T47D (cell line): ENCODE measurements at places on chromosomes 11 and 22.

DNA sequence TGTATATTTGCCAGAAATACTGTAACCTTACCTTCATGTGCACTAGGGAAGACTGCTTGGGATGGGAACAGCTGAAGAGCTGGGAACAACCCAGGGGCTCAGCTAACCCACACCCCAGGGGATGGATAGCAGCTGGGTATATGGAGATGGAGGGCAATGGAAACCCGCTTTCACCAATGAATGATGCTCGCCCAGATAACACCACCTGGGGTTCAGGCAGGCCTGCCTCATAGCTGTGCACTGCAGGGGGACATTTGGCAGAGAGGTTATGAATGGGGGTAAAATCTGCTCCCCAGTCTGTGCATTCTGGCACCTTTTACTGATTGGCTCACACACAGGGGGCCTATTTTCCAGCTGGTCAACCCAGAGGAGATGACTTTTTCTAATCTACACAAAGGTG is 170.7 kb downstream of the CHST1 start:
- no peak for DNase-seq

GRCh38 chr11:45939836-45940235 is 17.4 kb downstream of the LARGE2 start:
- no peak for DNase-seq

- no peak for DNase-seq
Observed at GRCh38 chr11:94694309-94695060, 73.7 kb upstream of the AMOTL1 start.

GRCh38 chr11:21066030-21066429 is 396.6 kb downstream of the NELL1 start:
- DNase-seq, result no peak

DNA sequence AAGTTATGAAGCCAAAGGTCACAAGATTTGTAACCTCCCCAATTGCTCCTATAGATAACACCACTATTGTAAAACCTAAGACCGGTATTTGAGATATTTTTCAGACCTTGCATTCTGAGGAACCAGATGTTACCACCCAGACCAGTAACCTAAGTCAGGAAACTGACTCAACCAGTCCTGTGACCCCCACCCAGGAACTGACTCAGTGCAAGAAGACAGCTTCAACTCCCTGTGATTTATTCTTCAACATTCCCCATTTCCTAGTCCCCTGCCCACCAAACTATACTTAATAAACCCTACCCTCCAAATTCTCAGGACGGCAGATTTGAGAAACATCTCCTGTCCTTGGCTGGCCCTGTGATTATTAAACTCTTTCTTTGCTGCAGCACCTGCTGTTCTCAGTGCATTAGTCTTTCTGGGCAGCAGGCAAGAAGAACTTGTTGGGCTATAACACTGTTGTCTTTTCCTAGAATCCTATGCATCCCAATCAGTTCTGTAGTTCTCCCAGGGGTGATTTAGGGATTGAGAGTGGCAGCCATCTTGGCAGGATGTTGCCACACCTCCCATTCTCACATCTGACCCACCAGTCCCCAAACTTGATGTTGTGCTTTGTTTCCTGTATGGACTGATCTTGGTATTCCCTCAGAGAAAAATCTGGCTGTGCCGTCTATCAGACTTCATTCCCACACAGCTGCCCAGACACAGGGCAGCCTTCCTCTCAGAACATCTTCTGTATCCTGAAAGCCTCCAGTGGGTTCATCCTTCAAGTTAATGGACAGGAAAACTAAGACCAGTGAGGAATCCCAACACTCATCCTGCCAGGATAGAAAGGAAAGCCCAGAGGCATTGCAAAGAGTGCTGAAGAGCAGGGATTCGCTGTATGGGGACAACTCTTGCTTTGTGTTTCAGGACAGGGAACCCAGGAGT is 104.0 kb downstream of the PDE2A start:
- no peak for DNase-seq

GRCh38 chr11:131593301-131593700 is 222.9 kb downstream of the NTM start:
- no peak for DNase-seq

DNA sequence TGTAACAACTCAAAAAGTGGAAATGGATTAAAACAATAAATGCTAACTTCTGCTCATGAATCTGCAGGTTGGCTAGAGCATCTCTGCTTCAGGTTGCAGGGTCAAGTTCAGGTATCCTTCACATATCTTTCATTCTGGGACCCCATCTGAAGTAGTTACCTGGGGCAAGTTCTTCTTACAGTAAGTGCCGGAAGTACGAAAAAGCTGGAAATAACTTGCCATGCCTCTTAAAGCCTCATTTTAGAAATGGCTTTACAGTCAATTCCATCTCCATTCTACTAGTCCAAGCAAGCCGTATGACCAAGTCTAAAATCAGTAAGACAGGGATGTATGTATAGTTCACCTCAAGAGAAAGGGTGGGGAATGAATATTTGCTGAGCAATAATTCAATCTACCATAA is 93.7 kb downstream of the FCHSD2 start:
- DNase-seq, result no peak

- no peak for DNase-seq
Observed at GRCh38 chr22:36860821-36861659, at the start of gene NCF4. TSS of gene NCF4 (plus strand) at chr22:36861006. CDS start at chr22:36861172, 166 bp downstream.

DNA sequence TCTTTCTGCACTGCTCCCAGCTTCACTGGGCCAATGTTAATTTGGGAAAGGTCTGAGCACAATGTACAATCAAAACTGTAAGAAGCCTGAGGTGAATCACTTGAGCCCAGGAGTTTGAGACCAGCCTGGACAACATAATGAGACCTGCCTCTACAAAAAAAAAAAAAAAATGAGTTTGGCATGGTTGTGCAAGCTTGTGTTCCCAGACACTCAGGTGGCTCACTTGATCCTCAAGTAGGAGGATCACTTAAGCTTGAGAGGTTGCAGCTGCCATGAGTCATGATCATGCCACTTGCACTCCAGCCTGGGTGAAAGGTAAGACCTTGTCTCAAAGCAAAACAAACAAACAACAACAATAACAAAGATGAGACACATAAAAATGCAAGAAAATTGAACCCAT is 38.6 kb upstream of the SC5D start:
- no peak for DNase-seq

- DNase-seq, result no peak
Observed at GRCh38 chr11:19552656-19553260, 159.9 kb upstream of the NAV2 start.

DNA sequence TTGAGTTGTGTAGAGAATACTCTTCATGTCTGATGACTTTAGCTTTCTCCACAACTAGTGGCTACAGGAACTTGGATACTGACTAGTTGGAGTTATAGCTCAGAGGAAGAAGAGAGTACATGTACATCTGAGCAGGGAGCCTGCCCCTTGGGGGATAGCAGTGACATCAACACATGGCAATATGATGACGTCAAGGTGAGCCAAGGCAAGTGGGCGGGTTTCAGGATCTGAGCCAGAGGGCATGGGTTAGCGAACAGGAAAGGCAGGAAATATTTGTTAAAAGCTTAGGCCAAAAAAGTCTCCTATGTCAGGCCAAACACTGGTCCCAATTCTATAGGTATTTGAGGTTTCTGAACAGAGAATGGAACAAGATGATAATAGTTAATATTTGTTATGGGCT is 42.0 kb upstream of the HORMAD2 start:
- DNase-seq, result no peak

DNA sequence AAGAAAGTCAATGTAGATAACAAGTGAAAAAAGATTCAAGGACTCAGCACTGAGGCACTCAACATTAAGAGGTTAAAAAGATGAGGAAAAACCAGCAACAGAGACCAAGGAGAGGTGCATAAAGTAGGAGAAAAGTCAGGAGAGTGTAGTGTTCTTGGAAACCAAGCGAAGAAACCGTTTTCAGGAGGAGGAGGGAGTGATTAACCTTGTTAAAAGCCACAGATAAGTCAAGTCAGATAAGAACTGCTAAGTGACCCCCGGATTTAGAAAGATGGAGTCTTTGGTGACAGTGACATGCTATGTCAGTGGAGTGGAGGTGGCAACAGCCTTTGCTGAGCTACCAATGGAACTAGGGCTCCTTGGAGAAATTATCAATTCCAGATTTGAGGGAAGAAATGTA is 13.9 kb upstream of the NARS2 start:
- no peak for DNase-seq

GRCh38 chr11:118621784-118622375 is 14.5 kb downstream of the PHLDB1 start:
- DNase-seq, result no peak

DNA sequence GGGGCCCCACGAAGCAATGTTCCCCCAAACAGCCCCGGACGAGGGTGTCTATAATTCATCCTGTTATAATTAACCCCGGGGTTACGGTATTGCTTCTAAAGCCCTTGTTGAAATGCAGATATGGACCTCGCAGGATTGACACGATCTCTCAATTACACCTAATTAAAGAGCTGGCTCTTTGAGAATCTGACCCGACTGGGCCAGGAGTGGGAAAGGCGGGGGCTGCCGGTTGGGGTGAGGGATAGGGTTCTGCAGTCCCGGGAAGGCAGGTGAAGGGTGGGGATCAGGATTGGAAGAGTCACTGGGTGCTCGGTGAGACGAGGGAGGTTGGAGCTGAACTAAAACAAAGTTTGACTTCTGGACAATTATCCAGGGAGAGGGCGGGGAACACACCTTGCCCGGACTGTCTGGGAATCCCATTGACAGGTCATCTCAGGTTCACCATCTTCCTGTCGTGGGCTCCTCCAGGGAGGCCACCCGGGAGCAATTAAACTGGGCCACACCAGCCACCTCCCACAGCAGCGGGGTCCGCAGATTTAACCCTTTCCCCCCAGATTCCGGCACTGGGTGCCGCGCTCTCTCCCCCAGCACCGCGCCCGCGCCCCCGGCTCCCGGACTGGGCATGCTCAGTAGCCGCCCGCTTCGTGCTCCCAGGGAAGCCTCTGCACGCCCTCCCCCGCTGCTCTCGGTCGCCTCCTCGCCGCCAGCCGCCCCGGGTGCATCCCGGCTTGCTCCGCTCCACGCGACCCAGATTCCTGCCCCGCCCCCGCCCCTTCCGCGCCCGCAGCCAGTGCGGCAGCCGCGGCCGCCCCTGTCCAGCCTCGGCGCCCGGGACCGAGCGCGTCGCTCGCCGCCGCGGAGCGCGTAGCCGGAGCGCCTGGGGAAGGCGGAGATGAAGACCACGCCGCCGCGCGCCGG is at the start of gene ELMOD1:
TSS of gene ELMOD1 (plus strand) at position 688 of the 918 bp plus-strand sequence. CDS start 27,043 bp downstream, outside the sequence.
- peak; percentile 73 for DNase-seq

- DNase-seq, result no peak
Observed at GRCh38 chr22:23696326-23696851, 5.6 kb downstream of the RGL4 start.

GRCh38 chr11:2533587-2534133 is 88.9 kb downstream of the KCNQ1 start:
- DNase-seq, result no peak

GRCh38 chr11:61757213-61757862 is 4.9 kb downstream of the MYRF start:
- DNase-seq, result no peak

DNA sequence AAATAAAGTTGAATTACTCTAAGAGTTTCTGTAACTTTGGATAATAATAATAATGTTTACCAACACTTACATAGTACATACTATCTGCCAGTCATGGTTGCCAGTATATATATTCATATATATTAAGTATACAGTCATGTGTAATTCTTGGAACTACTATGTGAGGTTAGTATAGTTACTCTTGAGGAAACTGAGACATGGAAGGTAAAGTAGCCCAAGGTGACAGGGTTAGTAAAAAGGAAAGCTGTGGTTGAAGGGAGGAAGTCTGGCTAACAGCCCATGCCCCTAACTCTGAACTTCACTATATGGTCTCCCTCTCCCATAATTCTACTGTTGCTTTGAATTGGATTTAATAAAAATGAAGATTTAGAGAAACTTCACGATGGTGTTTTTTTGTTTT is 24.9 kb downstream of the FDX1 start:
- DNase-seq, result no peak

GRCh38 chr11:75105462-75105925 is 8.8 kb upstream of the OR2AT4 start:
- DNase-seq, result no peak

GRCh38 chr11:93720522-93720921 is 20.8 kb downstream of the TAF1D start:
- DNase-seq, result no peak

DNA sequence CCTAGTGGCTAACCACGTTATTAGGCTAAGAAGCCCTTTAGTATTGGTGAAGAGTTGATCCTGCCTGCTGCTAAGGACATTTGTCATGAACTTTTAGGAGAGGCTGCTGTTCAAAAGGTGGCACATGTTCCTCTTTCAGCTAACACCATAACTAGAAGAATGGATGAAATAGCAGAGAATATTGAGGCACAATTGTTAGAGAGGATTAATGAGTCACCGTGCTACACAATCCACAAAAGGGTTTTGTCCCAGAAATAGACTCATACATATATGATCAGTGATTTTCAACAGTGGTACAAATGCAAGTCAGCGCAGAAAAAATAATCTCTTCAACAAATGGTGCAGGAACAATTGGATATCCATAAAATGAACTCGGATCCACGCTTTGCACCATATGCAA is 7.0 kb upstream of the MSANTD2 start:
- no peak for DNase-seq

GRCh38 chr11:23399995-23400394 is 539.7 kb upstream of the CCDC179 start:
- no peak for DNase-seq
